Activated CD8-positive, alpha-beta memory T cell treated with anti-CD3 and anti-CD28 coated beads for 48 hours (primary cell): ENCODE measurements at places on chromosomes 4 and X.
A peak's percentile ranks its signal among the peaks of the same experiment; 100 is the strongest.

DNA sequence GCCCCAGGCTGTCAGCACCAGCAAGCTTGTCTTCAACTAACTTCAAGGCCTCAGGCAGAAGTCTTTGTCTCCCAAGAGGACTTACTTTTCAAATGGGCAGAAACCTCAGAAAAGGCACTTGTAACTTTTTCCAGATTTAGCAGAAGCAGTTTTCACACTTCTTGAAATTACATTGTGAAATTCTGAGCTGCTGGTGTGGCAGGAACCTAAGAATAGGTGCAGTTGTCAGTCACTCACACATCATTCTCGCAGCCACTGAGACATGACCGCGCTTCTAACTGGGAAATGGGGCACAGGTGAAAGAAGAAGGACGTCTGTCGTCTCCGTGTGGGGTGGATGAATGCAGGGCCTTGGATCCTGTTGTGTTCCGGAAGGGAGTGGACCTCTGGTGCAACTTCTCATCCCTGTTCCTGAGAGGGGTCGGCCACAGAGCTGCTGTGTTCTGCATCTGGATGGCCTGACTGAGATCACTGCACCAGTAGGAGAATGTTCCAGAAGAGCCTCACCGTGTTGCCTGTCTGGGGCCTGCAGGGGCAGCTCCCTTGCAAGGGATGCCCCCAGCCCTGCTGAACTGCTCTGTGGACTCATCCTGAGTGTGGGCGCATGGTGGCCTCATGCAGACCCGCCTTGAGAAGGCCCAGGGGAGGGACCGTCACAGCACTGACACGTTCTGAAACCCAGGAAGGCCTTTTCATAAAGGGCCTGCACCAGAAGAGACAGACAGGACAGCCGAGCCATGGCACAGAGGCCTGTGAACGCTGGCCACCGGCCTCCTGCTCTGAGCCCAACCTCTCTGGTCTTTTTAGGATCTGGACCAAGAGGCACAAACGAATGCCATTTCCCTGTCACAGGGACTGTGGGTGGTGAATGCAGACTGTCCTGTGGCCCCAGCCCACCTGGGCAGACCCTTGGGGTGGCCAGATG is 18.7 kb downstream of the NAT8L start:
- no peak for DNase-seq

DNA sequence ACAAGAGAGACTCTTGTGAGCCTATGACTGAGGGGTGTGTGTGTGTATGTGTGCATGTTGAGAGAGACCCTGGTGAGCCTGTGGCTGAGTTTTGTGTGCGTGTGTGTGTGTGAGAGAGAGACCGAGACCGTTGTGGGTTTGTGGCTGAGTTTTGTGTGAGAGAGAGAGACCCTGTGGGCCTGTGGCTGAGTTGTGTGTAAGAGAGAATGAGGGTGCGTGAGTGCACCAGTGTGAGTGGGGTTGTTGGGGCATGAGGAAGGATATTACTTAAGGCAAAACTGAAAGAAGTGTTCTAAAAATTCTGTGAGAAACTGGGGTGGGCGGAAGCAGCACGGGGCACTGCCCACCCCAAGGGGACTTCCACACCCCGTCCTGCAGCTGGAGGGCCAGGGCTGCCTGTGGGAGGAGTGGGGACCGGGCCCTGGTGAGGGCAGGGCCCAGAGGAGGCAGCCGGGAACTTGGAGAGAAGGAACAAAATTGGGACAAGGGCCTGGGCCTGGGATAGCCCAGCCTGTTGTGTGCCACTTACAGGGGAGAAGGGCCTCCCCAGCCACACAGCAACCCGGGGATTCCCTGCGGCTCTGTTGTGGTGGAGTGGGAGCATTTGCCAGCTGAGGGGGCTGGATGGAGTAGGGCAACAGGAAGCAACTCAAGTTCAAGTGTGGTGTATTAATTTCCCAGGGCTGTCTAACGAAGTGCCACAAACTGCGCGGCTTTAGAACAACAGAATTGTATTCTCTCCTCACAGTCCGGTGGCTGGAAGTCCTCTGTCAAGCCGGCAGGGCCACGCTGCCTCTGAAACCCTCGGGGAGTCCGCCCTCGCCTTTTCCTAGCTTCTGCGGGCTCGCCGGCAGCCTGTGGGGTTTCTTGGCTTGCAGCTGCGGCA is 22.1 kb downstream of the TMEM131L start:
- DNase-seq, result peak; percentile 69

GRCh38 chrX:40506201-40506985 is 74.4 kb upstream of the ATP6AP2 start:
- no peak for DNase-seq

GRCh38 chr4:2725380-2725779 is 30.8 kb downstream of the TNIP2 start:
- DNase-seq, result no peak

GRCh38 chrX:154082396-154083125 is 15.0 kb downstream of the MECP2 start:
- no peak for DNase-seq

- no peak for DNase-seq
These were observed 193.1 kb downstream of the SLIT2 start for GRCh38 chr4:20444599-20445337.

DNA sequence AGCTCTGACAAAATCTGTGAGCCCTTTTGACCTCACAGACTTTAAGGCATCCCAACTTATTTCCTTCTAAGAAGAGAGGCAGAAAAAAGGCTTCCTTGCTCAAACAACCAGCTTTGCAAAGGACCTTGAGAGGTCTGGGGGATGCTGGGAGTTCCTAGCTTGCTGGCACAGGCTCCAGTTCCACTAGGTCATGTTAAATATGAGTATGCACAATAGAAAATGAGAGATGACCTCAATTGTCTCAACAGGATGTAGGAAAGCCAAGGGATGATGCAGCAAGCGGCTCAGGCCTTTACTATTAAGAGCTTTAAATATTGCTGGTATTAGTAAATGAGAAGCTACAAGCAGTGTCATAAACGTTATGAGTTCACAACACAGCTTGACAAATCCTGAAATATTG is 13.3 kb upstream of the ZNF827 start:
- DNase-seq, result no peak

- no peak for DNase-seq
These were observed 140.8 kb upstream of the AGA start for GRCh38 chr4:177582992-177583391.

DNA sequence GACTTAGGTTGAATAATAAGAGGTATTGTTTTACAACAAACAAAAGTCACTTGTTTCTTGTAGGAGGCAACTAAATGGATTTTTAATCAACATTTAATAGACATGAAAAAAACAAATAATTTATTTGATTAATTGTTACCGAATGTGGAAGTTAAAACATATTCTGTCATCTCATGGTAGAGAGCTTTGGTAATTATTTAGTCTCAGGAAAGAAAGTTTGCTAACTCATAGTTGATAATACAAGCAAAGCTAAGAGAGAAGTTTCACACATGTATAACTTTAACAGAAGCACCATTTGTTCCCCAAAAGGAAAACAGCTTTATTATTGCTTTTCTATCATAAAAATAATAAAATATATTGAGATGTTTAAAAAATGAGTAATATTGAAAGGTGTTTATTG is 44.9 kb downstream of the GUCY1A1 start:
- no peak for DNase-seq

- no peak for DNase-seq
These were observed 9.3 kb upstream of the GPRIN3 start for GRCh38 chr4:89316931-89317366.

DNA sequence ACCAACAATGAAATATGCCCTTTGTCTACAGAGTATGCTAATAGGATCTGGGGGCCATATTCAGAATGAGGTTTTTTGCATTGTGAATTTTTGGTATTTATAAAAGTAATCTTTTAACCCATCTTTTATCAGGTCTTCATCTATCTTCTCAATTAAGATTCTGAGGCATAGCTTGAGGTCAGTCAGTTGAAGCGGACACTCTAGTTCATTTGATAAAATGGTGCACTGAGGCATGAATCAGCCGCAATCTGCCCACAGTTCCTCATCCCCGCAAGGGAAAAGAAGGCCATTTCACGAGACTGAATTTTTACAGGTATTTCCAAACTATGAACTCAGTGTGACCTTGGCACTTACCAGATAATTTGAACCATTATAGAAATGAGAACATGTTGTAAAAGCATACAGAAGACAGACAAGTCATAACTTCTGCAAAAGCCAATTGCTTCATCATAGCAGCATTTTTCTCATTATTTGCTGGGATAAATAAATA is 19.3 kb upstream of the VCX2 start:
- DNase-seq, result no peak

- DNase-seq, result no peak
These were observed 123.9 kb downstream of the UCHL1 start for GRCh38 chr4:41380511-41381157.

GRCh38 chrX:145843146-145843904 is 25.7 kb downstream of the SLITRK2 start:
- DNase-seq, result no peak

- no peak for DNase-seq
These were observed 13.5 kb downstream of the ABCD1 start for GRCh38 chrX:153738056-153738605.

DNA sequence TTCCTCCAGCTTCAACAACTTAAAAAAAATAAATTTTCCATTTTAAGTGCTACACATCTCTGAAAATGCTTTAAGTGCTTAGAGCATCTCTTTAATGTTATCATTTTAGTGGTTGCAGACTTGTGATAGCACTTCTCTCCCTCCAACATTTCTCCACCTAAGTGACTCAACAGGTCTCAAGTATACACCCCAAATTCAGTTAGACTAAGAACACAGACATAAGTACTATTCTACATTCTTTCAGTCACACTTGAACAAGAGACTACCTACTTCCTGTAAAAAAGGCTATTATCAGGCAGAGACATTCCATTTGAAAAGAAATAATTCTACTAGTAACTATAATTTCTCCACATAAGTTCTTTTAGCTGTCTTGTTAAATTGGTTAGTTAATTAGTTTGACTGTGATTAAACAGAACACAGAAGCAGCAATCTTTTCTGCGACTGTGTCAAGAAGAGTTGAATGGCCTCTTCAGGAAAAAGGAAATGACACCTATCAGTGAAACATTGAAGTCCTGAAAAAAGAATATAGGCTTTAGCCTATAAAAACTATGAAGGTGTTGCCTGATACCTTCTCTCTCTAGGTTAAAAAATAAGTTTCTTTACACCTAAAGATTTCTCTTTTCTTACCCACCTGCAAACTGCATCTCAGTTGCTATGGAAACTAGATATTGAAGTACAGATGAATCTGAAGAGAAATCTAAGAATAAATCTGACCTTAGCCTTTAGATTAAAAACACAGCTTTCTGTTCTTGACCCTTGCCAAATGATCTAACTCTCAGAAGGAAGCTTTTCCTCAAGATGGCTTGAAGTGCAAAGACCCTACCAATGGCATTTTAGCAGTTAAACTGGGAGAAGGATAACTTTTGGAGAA is 18.0 kb downstream of the NAF1 start:
- no peak for DNase-seq
